Stomach (tissue), 19 donors: ENCODE measurements at places on chromosomes 11 and 22. TPM values are rescaled to one million over a fixed set of nuclear protein-coding genes. Genes with fewer than 3 reads are reported as not detected.

DNA sequence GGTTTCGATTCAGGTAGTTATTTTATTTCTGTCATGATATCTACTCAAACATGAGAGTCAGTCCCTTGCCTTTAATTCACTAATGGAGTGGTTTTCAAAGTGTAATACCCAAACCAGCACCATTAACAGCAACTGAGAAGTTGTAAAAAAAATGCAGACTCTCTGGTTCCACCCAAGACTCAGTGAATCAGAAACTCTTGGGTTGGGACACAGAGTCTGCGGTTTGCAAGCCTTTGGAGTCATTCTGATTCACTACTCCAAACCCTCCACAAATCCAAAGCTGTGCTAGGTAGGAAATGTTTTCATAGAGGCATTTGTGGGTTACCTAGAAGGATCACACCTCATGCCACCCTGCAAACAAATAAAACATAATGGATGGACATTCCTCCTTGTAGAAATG, 340.1 kb downstream of the NTM start:
- no peak for DNase-seq

DNA sequence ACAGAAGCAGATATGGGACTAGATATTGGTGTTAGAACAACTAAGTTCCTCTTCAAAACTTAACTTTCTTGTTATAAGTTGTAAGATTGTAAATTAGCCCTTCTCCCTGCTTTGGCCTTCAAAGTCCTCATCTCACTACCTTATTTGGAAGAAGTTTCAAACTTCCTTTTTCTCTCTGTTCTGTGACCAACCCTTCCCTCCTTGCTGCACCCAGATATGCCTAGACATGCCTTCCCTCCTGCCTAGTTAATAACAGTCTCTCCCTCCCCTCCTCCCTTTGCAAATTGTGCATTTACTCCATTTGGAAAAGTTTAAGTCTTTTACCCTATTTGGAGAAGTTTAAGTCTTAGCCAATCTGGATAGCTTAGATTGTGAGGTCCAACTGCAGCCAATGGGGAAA, 4.9 kb downstream of the OR52K2 start:
- DNase-seq, result no peak

GRCh38 chr11:16841984-16842383, 103.5 kb downstream of the C11orf58 start:
- DNase-seq, result no peak

DNA sequence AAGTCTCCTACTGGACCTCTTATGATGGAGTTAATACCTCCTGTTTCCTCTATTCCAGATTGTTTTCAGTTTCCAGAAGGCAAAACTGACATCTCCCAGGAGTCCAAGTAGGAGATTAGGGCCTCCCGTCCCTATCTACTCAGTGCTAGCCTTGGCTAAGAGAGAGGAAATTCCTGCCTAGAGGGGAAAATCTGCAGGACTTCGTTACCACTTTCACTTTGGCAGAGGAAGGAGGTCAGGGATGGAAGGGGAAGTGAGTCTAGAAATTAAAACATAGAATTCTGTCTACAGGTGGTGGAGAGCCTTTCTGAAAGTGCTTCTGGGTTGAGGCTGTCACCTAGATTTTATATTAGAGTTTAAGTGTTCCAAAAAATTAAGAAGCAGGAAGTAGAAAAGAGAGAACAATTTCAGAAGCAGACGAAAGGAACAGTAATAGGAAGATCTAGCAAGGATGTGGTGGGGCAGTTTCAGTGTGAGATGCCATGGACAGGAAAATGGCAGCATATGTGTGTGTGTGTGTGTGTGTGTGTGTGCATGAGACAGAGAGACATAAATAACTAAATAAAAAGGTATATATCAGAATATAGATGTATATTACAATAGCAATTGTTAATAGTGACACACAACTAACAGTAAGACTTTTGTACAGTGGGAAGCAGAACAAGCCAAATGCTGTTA, 2.4 kb upstream of the TRIM68 start:
- DNase-seq, result no peak

- no peak for DNase-seq
Observed at GRCh38 chr22:45608763-45609180, 62.9 kb upstream of the ATXN10 start.

GRCh38 chr11:63915961-63916836, 765 bp downstream of the RCOR2 start:
- DNase-seq, result peak; percentile 37

KCNK7 gene
- total RNA-seq, result 2.6 TPM

WNT11 gene
- not detected for total RNA-seq

TRIM64C gene
- total RNA-seq, result not detected

OOSP1 gene
- total RNA-seq, result not detected
